ENCODE measurements at places on chromosomes 1 and 21. TPM values are rescaled to one million over a fixed set of nuclear protein-coding genes. Genes with fewer than 3 reads are reported as not detected.

DNA sequence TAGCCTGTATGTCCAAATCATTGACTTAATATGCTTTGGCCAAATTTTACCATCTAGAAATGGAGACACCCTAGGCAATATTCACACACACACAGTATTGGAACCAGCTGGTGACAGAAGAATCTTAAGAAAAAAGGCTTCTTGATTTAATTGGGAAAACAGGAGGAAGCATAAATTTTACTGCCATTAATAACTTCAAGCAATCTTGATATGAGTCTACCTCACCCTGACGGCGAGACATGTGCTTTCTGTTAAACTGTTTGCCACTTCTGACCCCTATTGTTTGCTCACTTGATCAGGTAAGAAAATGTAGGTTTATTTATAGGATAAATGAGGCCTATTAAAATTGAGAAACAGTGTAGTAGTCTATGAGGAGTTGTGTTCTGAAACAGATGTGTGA lies 73.2 kb downstream of the KIFAP3 start:
- DNase-seq, result no peak

- DNase-seq, result no peak
These were observed 3.2 kb downstream of the C1orf226 start for GRCh38 chr1:162384601-162385279.

DNA sequence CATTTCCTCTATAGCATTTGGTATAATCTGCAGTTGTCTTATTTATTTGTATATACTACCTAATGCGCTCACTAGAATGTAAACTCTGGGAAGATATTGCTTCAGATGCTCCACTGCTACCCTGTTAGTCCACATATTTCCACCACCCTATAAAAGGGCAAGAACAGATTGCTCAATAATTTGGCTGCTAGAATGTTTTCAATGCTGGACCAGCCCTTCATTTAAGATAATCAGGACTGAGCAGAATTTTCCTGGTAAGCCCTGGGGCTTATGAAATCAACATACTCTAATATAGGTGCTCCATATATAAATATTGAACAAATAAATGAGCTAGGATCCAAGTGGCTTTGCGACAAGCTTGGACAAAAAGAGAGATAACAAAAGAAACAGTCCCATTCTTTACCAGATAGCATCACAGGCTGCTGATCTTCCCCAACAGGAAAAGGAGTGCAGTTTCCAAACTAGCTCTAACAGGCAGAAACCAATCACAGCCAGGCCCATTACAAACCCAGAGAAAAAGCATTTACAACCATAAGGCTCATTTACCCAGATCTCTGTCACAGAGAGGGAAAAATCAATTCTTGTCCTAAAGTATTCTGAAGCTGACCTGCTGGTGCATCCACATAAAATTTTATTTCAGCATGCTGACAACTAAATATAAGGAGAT lies 8.3 kb downstream of the BCAR3 start:
- DNase-seq, result no peak

- DNase-seq, result no peak
These were observed 4.7 kb upstream of the PCSK9 start for GRCh38 chr1:55034476-55035133.

- DNase-seq, result no peak
These were observed 35.8 kb upstream of the C1orf105 start for GRCh38 chr1:172384656-172385055.

DNA sequence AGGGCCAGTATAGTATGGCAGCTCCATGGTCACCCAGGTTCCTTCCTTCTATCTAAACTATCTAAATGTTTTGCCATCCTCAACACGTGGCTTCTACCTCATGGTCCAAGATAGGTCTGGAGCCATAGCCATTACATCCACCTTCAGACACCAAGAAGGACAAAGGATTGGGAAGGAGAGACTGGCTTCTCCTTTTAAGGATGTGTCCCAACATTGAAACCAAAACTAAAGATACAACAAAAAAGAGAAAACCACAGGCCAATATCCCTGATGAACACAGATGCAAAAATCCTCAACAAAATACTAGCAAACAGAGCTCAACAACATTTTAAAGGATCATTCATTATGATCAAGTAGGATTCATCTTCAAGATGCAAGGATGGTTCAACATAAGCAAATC lies 24.8 kb downstream of the HSD11B1 start:
- no peak for DNase-seq

DNA sequence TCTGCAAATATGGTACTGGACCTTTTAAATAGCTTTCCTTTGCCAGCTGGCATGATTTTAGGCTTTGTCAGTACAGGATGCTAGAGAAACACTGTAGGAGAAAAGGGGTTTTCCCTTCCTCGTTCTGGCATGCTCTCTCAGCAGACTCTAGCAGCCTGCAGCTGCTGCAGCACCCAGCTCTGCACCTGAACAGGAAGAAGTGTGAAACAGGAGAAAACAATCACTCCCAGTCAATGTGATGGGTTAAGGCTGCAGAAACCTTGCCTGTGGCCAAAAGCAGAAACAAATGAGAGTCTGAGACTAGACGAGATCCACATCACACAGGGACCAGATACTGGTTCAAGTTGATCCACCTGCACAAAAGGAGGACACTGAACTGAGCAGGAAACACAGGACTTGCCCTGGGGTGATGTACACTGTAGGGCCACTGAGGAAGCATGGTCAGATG lies 21.2 kb downstream of the OVGP1 start:
- peak; percentile 39 for DNase-seq

- no peak for DNase-seq
These were observed 323.4 kb upstream of the VAMP3 start for GRCh38 chr1:7447736-7448135.

GRCh38 chr1:246753670-246754535 lies 29.7 kb downstream of the SCCPDH start:
- DNase-seq, result peak; percentile 46

GRCh38 chr1:222229672-222230312 lies 318.1 kb downstream of the HHIPL2 start:
- DNase-seq, result no peak

DNA sequence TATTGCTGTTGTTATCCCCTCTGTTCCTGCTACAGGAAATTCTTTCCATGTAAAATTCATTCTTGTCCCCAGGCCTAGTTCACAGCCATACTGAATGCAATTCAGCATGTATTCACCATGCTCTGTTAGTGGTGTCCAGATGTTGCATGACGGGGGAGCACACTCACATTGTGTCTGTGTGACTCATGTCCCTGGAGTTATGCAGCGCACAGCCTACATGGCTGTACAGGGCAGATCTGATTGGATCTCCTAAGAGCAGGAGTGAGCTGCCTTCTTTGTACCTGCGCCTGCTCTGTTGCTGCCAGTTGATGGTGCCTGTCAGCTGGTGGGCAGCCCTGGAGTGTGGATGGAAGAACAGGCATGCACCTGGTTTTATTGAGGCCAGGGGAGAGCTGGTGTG lies 17.6 kb downstream of the HTR6 start:
- DNase-seq, result no peak

GRCh38 chr1:26119892-26120608 lies 8.4 kb downstream of the PDIK1L start:
- no peak for DNase-seq

GRCh38 chr1:52364235-52364839 lies 1.7 kb downstream of the CC2D1B start:
- DNase-seq, result no peak

- DNase-seq, result no peak
These were observed 1.1 kb downstream of the CTPS1 start for GRCh38 chr1:40980453-40981121.

DNA sequence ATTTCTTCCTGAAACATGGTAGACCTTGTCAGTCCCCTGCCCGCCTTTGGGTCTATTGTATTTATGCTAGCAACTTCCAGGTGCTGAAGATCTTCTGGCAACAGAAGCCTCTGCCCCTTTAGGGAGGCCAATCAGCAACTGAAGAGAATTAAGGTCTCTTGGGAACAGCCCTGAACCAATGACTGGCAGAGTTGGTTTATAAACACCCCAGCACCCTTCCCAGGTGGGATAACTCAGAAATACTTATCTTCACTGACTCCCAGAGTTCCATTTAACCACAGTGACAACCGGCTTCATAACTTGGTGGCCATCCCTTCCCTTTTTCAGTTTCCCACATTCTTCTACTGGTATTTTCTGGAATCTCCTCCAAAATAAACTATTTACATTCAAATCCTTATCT lies 27.2 kb upstream of the TMCO1 start:
- DNase-seq, result no peak

- DNase-seq, result no peak
These were observed 84.7 kb downstream of the LRRC53 start for GRCh38 chr1:74427681-74428080.

GRCh38 chr1:178682886-178683285 lies 42.2 kb upstream of the RALGPS2 start:
- DNase-seq, result no peak

DNA sequence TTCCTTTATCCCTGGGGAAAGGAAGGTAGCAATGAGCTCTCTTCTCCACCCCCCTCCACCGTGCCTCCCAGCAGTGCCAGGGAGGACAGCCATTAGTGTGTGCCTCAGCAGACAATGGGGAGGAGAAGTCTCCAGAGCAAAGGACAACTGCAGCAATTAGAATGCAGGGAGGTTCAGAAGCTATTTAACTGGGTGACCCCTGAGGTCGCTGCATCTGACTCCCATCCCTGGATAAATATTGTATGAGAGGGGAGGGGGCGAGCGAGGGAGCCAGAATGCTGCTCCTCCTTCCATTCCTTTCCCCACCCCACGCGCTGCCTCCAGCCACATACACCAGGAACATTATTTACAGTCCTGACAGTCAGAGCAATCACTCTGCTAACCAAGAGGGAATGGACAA lies 59.0 kb downstream of the ERI3 start:
- DNase-seq, result no peak

DNA sequence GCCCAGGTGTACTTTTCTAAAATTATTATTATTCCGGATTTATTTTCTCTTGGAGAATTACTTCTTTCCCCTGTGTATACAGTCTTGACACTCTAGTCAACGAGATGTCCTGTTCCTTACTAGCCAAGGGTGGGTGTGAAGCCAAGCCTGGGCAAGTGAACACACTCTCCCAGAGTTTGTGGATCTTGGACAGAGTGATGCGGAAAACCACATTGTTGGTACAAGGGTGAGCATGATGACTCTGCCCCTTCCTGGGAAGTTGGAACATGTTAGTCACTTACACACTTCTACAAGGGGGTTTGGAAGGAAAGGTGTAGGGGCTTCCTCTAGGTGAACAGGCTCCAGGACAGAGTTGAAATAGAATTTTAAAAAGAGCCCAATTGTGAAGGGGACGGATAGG lies 20.0 kb upstream of the RD3 start:
- no peak for DNase-seq

- DNase-seq, result no peak
These were observed 5.8 kb upstream of the CRABP2 start for GRCh38 chr1:156711011-156711817.

DNA sequence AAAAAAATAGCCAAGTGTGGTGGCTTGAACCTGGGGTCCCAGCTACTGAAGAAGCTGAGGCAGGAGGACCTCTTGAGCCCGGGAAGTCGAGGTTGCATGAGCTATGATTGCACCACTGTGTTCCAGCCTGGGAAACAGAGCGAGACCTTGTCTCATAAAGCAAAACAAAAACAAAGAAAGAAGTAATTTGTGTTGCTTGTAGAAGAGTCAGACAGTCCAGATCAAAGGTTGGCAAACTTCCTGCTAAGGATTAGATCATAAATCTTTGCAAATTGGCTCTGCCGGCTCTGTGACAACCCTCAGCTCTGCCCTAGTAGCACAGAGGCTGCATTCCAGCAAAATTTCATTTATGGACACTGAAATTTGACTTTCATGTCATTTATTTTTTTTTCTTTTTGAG lies 19.0 kb upstream of the MFN2 start:
- no peak for DNase-seq

DNA sequence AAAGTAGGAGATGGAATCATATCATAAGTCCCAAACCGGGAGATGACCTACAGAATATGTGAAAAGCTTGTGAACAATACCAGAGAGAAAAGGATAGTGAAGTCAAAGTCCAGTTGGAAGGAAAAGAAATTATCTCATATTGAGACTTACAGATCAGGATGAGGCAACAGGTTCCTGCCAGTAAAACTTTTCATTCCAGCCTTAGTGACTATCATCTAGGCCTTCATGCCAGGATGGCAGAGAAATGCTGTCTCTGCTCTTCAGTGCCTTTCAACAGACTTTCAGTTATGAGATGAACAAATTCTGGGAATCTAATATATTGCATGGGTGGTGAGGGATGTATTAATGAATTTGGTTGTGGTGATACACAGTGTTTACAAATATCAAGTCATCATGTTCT lies 52.3 kb downstream of the NTMT2 start:
- no peak for DNase-seq

DNA sequence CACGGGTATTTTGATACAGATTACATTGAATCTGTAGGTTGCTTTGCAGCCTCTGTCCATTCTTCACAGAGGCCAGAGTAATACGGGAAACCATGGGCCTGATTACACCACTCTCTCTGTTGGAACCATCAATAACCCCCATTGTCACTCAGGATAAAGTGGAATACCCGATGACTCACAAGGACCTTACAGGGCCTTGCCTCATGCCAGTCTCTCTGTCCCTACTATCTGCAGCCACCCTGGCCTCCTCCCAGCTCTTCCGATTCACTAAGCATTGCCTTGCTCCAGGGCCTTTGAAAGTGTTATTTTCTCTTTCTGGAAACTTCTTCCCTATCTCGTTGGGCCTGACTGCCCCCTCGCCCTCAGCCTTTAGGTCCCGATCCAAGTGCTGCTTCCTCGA lies 61.7 kb downstream of the HMGB4 start:
- DNase-seq, result no peak

Gene TFF1
- not detected for polyA plus RNA-seq

Gene OLIG2
- polyA plus RNA-seq, result not detected

Gene EVI5
- 8.2 TPM for polyA plus RNA-seq

Gene PAPPA2
- polyA plus RNA-seq, result 0.54 TPM

Gene FOXO6
- polyA plus RNA-seq, result 1.2 TPM

Gene CD52
- polyA plus RNA-seq, result 17.0 TPM

Gene AIM2
- polyA plus RNA-seq, result 0.63 TPM

Gene KRTAP19-2
- polyA plus RNA-seq, result not detected

Gene ADGRB2
- 6.1 TPM for polyA plus RNA-seq

Gene NBPF20
- 1.5 TPM for polyA plus RNA-seq

Gene C1orf94
- polyA plus RNA-seq, result not detected

Gene ASH1L
- polyA plus RNA-seq, result 21.6 TPM

Data from urinary bladder (tissue), 4 donors.